ENCODE measurements at places on chromosomes 3 and 15.

DNA sequence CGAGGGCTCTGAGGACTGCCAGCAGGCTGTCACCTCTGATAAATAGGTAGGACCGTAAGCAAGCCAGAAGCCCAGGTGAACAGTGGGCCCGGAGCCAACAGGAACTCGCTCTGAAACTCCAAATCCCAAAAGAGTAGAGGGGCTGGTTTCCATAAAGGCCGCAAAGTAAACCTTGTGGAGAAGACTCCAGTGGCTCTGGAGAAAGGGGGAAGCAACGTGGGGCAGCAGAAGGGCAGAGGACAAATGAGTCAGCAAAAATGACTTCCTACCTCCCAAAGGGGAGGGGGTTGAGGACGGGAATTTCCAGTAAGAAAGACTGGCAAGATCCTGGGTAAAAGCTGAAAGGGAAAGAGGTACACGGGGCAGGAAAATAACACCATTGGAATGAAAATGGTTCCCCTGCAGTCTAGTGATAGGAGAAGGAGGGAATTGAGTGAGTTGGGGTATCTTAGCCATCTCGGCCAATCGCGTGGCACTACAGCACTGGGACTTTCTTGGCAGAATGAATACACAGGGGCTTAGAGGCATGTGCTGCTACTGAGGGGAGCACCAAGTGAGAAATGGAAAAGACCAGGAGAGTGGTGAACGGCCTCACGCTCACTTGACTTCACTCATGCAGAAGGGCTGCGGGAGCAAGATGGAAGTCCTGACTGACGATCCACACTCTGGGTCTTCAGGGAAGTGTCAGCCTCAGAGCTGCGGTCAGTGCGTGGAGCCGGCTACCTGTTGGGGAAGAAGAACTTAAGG lies 33.2 kb downstream of the BMF start:
- no peak for DNase-seq

- no peak for DNase-seq
Observed at GRCh38 chr15:98666841-98667240, 18.5 kb downstream of the IGF1R start.

DNA sequence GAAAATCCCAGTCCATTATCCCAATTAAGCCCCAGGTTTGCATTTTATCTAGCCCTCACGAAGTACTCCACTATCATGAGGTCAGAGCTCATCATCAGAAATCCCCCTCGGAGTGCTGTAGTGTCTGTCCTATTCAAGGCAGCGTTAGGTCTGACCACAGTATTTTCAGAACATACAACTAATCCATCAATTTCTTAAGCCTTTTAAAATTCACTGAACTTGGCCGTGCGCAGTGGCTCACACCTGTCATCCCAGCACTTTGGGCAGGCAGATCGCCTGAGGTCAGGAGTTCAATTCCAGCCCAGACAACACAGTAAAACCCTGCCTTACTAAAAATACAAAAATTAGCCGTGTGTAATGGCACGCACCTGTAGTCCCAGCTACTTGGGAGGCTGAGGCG lies 11.9 kb downstream of the VGLL4 start:
- no peak for DNase-seq

GRCh38 chr3:48514431-48515227 lies 10.7 kb upstream of the SHISA5 start:
- DNase-seq: no peak

GRCh38 chr15:93048759-93049161 lies 40.3 kb downstream of the RGMA start:
- no peak for DNase-seq

DNA sequence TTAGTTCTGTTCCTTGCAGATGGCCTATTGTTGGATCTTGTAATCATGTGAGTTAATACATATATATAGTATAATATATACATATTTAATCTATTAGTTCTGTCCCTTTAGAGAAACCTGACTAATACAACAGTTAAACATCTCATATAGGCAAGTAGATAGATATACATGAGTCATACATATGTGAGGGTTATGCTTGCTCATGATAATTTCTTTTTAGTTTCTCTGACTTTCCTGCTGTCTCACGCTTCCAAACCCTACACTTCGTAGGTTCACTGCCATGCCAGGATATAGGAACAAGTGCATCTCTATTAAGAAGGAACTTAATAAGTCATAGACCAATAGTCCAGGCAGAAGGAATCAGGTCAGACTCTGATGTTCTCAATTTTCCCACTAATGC lies 16.8 kb upstream of the CLDN16 start:
- no peak for DNase-seq
